SJCRH30 (cell line): ENCODE measurements at places on chromosomes 2 and 18. TPM values are rescaled to one million over a fixed set of nuclear protein-coding genes. Genes with fewer than 3 reads are reported as not detected.

MARCHF7 gene
- total RNA-seq: 116 and 121 TPM in 2 replicates

MROH2A gene
- not detected in 2 replicates for total RNA-seq

BOLL gene
- 0.38 and 0.51 TPM in 2 replicates for total RNA-seq

GALNT5 gene
- total RNA-seq: 0.02 TPM in 1 of 2 replicates, not detected in the other

IKZF2 gene
- total RNA-seq: 1.9 and 2.8 TPM in 2 replicates

VSNL1 gene
- not detected in 2 replicates for total RNA-seq

M1AP gene
- total RNA-seq: not detected in 2 replicates

IL36G gene
- total RNA-seq: not detected in 2 replicates

VAMP5 gene
- total RNA-seq: not detected in 2 replicates

L3MBTL4 gene
- not detected in 2 replicates for total RNA-seq

SP110 gene
- total RNA-seq: 2.8 and 3.0 TPM in 2 replicates

ATP8B1 gene
- not detected in 2 replicates for total RNA-seq

RNF152 gene
- total RNA-seq: 20.8 and 22.9 TPM in 2 replicates

XRCC5 gene
- 449 and 483 TPM in 2 replicates for total RNA-seq

- no peak for DNase-seq
Observed at GRCh38 chr2:45575881-45576280, 35.2 kb downstream of the SRBD1 start.

- no peak for DNase-seq
Observed at GRCh38 chr2:235064976-235065375, 113.2 kb downstream of the SH3BP4 start.

GRCh38 chr2:139911160-139911559, 1131.0 kb upstream of the NXPH2 start:
- no peak for DNase-seq

DNA sequence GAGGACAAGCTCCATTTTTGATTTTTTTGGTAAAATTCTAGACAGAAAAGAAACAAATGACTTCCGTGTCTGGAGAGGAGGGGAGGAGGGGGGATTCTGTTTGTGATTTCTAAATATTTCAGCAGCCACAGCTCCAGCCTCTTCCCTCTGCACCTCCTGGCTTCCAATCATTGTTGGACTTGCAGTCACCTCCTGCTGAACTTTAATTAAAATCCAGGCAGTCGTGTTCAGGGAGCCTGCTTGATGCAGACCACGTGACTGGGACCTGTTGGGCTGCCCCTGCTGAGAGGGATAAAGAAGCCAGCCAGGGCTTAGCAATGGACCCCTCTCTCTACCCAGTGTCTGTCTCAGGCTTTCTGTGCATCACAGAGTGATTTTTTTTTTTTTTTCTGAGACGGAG, 115.1 kb downstream of the SH3BP4 start:
- DNase-seq: peak; percentile 24

- no peak for DNase-seq
Observed at GRCh38 chr18:23226930-23227725, 91.8 kb downstream of the CABLES1 start.

- no peak for DNase-seq
Observed at GRCh38 chr18:27546991-27547390, 361.9 kb upstream of the CHST9 start.

- no peak for DNase-seq
Observed at GRCh38 chr2:73890301-73891092, 2.3 kb upstream of the ACTG2 start.

GRCh38 chr2:88753833-88754584, 62.5 kb downstream of the RPIA start:
- no peak for DNase-seq

GRCh38 chr2:209721497-209721896, 50.1 kb upstream of the UNC80 start:
- DNase-seq: no peak

- no peak for DNase-seq
Observed at GRCh38 chr18:25229920-25230319, 122.0 kb downstream of the ZNF521 start.

GRCh38 chr2:55771612-55772011, 78.0 kb upstream of the PNPT1 start:
- DNase-seq: peak; percentile 32

DNA sequence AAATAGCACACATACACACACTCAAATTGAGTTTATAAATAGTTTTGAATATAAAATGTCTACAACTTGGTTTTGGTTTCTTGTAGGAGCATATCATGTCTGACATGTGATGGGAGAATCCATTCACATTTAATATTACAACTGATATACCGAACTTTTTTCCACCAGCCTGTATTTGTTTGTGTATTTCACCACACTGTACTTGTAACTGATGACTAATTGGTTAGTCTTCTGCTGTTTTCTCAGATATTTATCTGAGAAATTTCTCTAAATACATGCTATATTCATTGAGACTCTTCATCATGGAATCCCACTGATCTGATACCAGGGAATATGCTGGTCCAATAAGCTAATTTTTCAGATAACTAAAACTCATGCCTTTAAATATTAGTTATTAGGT, 56.3 kb upstream of the UBXN4 start:
- no peak for DNase-seq

- DNase-seq: no peak
Observed at GRCh38 chr2:119910566-119910965, 102.3 kb upstream of the EPB41L5 start.

- DNase-seq: no peak
Observed at GRCh38 chr18:36130039-36130831, 536 bp downstream of the ELP2 start.

DNA sequence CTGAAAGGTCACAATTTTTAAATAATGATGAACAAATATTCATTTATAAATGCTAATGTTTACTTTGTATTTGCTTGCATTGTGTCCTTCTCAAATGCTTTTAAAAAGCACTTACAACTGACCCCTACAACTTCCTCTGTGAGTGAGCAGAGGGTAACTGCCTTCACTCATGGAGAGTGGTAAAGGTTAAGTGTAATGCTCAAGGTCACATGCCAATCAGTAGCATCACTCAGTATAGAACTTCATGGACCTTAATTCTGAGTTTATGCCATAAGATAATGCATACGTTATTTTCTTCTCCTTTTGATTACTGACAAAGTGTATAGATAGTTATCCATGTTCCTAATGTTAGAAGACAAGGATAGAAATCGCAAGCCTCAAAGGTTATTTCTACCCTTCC, 91.8 kb upstream of the SERTAD2 start:
- no peak for DNase-seq

- DNase-seq: no peak
Observed at GRCh38 chr2:57701391-57701791, 345.2 kb upstream of the VRK2 start.

GRCh38 chr18:61842146-61842545, 50.7 kb downstream of the RNF152 start:
- peak; percentile 66 for DNase-seq

GRCh38 chr2:220877897-220878296, 694.2 kb downstream of the EPHA4 start:
- no peak for DNase-seq

DNA sequence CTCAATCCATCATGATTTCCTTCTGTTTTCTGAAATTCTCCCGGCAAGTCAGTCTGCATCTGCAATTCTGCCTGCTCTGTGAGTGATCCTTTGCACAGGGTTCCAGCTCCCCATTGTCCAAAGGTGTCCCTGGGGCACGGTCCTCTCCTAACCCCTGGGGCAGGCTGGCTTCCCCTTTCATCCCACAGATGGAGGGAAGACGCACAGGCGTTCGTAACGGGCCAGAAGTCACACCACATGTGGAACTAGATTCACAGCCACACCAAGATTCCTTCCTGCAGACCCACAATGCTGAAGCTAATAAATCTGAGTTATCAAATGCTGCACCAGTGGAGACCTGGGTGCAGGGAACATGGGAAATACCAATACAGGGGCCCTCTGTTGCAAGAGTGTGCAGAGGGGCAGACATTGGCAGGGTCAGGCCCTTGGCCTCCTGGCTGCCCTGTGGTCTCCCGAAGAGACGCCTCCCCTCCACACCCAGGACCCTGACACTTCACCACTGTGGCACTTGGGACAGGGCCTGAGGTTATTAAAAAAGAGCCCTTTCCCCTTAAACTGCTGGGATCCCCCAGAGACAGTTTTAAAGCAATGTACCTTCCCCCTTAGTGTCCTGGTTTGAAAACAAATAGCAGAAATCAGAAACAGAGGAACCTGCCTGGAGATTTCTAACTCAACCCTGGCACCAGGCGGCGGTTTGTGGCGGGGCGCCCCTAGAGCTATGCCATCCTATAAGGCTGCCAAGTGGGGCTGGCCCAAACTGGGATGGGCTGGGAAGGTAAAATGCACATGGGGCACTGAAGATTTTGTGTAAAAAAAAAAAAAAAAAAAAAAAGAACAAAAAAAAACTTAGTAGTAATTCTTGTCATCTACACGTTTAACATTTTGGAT, 15.4 kb downstream of the ZNF516 start:
- no peak for DNase-seq

DNA sequence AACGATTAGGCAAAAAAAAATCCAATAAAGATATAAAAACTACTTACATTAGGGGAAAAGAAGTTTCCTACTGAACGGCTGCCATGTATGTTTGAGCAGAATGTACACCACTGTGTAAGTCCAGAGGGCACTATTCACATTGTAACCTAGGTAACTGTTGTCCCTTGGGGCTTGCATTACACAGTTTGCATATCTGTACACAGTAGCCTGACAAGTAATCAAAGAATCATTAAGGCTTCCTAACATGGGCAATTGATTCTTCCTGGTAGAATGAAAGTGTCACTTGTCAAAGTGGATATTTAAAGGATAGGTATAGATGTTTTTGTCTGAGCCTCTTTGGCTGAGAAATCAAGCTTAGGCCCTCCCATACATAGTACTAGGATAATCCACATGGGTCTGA, 39.1 kb downstream of the PLEK start:
- DNase-seq: no peak

DNA sequence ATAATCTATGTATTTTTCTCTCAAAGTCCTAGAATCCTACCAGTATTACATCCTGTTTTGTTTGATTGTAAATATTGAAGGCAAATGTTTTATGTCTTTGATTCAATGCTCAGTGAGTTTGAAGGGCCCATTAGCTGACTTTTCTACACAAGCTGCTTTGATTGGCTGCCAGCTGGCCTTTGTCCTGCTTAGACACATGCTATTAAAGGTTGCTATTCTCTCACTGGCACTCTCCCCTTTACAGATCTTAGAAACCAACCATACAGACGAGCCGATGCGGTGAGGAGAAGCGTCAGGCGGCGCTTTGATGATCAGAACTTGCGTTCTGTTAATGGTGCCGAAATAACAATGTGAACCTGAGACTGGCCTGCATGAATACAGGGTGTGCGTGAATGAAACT, 69.7 kb downstream of the PRPF40A start:
- DNase-seq: no peak

DNA sequence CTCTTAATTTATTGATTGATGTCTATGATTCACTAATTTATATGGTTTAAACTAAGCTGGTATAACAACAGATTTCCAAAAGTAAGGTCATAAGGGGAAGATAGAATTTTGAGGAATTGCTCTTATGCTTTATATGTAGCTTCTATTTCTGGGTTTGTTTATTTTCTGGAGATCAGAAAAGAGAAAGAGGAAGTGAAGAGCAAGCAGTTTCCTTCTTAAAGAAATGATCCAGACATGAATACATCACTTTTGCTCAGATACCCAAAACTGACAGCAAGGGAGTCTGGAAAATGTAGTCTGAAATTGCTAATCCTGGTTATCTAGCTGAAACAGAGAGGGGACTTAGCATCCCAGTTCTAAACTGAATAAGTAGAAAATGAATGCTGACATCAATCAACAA, 912.5 kb upstream of the CRIM1 start:
- DNase-seq: no peak

- no peak for DNase-seq
Observed at GRCh38 chr18:3852321-3852720, 402.3 kb downstream of the TGIF1 start.

DNA sequence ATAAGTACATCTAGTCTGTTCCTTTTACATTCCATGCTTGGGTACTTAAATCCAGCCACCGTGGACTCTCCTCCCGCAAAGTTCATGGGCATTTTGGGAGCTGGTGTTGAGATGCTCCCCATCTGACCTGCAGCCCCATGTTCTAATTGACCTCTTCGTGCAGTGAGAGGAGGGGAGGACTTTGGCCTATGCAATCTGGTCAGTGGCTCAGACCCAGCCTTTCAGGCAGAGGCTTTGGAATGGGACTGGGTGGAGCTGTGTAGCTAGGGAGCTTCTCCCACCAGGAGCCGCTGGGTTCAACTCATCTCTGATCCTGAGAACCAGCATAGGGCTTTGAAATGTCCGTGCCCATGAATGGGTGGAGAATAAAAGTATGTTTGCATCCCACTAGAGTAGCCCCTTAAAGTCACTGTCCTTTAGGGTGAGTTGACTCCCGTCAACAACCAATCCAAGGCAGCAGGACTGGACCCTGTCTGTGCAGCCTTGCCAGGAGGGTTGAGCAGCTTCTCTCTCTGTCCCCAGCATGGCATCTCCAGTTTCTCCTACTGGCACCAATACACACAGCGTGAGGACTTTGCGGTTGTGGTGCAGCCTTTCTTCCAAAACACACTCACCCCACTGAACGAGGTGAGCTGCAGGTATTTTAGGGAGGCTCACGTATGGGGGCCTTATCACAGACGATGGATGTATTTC, 120.0 kb upstream of the PPP1CB start:
- no peak for DNase-seq

DNA sequence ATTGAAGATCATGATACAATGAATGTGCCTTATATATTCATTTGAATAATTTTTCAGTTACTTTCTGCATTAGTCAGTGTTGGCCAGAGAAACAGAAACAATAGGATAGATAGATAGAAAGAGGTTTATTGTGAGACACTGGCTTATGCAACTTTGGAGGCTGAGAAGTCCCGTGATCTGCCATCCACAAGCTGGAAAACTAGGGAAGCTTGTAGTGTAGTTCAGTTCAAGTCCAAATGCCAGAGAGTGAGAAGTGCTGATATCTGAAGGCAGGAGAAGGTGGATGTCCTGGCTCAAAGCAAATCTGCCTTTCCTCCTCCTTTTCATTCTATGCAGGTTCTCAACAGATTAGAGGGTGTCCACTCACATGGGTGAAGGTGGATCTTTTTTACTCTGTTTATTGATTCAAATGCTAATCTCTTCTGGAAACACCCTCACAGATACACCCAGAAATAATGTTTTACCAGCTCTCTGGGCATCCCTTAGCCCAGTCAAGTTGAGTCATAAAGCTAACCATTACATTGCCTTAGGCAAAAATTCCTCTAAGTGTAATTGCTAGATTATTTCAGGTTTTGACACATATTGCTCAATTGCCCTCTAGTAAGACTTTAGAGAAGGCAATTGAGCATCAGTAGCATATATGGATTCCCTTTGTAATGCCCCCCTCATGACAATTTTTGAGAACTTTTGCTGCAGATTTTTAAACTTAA, 341.4 kb downstream of the LPIN1 start:
- no peak for DNase-seq

GRCh38 chr2:26710145-26710544, 17.6 kb downstream of the KCNK3 start:
- no peak for DNase-seq
